ENCODE measurements at places on chromosomes 12 and 14.

DNA sequence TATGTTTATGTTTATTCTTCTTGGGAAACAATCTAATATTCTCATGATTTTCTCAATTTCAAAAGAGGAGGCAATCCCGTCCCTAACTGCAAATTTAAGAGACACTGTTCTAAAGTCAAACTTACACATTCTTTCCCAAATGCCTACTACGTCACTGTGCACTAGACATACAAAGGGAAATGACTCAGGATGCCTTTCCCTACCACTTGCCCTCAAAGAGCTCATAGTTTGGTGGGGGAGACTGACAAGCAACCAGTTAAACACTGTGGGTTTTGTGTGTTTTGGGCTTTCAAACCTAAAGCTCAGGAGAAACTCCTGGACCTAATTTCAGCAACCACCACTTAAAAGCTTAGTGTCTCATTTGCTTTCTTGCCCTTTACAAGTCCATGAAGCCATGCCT, 58.4 kb downstream of the ATP2B1 start:
- no peak for DNase-seq

DNA sequence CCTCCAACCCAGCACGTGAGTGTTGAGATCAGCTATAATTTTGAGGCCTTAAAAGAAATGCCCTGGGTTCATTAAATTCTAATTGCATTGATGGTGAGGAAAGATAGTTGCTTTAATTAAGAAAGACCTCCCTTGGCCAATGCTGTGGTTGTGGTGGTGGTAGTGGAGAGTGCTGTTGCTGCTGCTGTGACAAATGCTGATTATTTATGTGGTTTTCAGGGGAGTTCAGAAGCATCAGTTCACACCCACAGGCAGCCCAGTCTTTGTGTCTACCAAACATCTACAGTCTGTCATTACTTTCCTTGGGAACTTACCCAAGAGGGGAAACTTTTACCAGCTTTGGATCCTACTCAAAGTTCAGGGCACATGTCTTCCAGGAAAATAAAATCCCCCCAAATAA, 178.4 kb upstream of the PARP11 start:
- no peak for DNase-seq

DNA sequence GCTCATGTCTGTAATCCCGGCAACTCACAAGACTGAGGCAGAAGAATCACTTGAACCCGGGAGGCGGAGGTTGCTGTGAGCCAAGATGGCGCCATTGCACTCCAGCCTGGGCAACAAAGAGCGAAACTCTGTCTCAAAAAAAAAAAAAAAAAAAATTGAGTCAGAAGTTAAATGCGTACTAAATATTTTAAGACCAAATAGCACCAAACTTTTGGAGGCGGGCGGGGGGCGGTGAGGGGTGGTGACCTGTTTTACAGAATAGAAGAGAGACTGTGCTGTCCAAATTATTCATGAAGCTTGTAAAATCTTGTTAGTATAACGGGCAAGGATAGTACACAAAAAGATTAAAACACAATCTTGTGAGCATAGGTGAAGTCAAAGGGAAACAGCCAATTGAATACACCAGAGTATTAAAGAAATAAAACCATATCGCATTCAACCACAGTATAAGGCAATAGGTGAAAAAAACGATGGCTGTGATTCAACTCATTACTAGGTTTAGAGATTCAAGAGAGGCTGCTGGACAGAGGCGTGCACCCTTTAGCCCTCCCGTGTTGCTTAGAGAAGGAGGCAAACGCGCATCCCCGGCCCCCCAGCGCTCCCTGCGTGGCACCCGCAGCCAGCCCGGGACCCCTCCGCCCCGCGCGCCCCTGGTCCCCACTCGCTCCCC, 571 bp downstream of the ZNF891 start:
- no peak for DNase-seq

DNA sequence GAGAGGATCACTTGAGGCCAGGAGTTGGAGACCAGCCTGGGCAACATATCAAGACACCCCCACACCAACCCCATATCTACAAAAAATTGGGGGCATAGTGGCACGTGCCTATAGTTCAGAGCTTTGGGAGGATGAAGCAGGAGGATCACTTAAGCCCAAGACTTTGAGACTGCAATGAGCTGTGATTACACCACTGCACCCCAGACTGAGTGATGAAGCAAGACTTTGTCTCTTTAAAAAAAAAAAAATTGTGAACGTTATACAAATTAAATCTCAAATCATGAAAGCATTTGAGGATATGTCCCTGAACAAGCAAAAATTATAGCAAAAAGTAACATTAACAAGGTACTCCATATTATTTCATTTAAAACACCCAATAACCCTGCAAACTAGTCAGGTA, 2.9 kb downstream of the LRP6 start:
- DNase-seq, result no peak

- no peak for DNase-seq
These were observed 190.2 kb upstream of the USP15 start for GRCh38 chr12:62069976-62070375.

Measured in stimulated activated CD8-positive, alpha-beta memory T cell treated with anti-CD3 and anti-CD28 coated beads, Interleukin-4, amount 100 ng/mL, for 4 hours (primary cell).